Stimulated activated CD8-positive, alpha-beta memory T cell treated with anti-CD3 and anti-CD28 coated beads, Interleukin-2, amount 100 ng/mL, for 48 hours (primary cell): ENCODE measurements at places on chromosomes 2 and 18.

GRCh38 chr2:120638450-120638849 is 97.2 kb upstream of the GLI2 start:
- DNase-seq = no peak

DNA sequence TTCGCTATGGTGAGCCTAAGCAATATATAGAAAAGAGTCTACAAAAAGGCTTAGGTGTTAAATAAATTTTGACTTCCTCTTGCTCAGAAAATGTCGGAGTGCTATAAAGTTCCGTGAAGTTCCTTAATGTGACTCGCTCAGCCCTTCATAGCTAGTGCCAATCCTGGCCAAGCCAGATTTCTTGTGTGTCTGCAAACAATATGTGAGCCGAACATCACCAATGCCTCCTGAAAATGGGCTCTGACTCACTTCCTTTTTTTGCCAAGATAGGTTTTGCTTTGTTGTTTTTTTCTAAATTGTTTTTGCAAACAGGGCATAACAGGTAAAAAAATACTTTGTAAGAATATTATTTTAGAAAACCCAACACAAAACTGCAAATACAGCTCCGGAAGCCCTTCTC is 26.1 kb downstream of the CDC42EP3 start:
- DNase-seq = no peak

DNA sequence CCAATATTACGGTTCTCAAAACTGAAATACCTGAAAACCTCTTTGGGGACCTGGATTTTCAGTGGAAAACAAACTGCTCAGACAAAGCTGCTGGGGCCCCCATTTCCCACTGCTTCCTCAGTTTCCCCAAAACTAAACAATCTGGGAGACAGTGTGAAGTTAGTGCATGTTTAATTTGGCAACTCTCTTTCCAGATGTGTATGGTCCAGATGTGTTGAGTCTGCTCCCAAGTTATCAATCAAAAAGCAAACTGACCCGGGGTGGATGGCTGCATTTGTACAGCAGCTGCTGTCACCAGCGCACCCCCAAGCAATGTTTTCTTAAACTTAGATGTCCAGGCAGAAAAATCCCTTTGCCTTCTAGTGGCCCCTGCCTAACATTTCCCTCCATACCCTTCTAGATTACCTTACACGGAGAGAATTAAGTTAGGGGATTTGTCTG is 136.9 kb downstream of the COPS8 start:
- no peak for DNase-seq

DNA sequence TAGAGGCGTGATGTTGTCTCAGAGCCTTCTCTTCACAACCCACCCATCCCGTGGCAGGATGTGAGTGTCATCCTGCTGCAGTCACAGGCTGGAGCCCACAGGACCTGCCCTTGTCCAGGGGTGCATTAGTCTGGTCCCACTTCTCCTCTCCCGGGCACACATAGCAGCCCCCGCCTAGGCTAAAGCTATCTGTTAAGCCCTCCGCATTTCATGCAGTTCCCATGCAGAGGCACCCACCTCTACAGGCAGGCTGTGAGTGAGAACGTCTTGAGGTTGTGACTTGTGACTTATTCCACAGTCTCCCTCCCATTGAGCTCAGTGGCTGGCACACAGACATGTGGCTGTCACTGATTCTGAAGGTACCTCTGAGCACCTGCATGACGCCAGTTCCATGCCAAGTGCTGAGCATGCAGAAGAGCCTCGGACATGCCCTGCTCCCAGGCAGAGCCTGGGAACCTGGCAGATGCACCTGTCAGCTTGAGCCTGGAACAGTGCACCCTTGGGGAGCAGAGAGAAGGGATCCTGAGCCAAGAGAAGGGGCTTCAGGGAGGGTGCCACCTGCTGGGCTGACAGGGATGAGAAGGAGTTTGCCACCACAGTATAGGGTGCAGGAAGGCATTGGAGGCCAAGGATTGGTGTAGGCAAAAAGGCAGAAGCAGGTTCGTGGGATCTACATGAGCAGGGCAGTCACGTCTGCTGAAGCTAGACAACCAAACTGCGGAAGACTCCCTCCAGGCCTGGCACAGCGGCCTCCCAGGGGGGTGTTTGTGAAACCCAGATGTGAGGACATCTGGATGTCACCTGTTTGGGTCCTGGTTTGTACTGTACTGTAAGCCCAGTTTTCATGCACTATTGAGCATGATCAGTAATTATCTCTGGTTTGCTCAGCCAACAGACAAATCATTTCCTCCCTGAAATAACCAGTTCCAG is 213.6 kb downstream of the GLI2 start:
- DNase-seq = no peak

DNA sequence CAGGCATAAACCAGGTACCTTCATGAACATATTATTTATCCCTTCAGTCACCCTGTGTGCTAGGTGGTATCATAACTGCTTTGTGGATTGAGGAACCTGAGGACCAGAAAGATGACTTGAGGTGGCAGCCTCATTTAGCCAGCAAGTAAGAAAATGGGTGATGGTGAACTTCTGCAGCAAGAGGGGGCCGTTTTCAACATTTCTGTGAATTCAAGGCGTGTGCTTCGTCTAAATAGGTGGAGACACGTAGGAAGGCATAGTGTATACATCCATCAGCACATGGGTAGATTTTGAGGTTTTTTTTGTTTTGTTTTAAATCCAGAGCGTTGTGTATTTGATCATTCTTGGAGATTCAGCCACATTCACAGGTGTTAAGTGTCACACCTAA is 118.7 kb downstream of the SPTBN1 start:
- no peak for DNase-seq

DNA sequence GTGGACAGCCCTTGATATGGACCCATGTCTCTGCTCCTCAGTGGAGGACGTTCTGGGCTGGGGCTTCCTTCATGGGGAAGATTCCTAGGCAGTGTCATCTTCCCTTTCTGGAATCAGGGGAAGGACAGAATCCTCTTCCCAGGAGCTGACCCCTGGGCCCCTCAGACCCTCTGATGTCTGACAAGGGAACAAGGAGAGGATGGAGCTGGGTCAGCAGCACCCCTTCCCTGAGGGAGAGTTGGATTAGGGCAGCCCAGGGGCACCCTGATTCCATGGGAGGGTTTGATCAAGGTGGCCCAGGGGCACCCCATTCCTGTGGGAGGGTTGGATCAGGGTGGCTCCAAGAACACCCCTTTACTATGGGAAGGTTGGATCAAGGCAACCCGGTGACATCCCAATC is 86.5 kb downstream of the ACKR3 start:
- DNase-seq = no peak

- no peak for DNase-seq
Measured at GRCh38 chr2:237408335-237409000, 5.5 kb downstream of the COL6A3 start.

DNA sequence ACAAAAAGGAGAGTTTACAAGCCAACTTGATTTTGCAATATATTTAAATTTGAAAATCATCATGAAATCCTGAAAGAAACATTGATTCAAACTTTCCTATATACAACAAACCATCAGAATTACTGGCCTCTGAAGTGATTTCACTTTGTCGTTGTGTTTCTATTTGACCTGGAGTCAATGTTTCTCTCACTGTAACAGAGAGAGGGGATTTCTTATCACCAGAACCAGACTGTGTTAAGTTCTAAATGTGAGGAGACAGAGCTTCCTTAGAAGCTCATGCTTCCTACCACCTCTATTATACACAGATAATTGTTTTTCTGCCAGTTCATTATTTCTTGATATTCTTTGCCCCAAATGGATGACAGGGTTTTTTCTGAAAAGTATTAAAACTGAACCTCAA is 245.0 kb upstream of the RND3 start:
- DNase-seq = no peak

- DNase-seq = no peak
Measured at GRCh38 chr18:50080932-50081560, 113.9 kb downstream of the MYO5B start.

GRCh38 chr2:140270224-140270623 is 1490.0 kb upstream of the NXPH2 start:
- DNase-seq = no peak

- DNase-seq = no peak
Measured at GRCh38 chr2:231605607-231606091, 13.0 kb downstream of the TEX44 start.

GRCh38 chr2:159459279-159459678 is 157.1 kb downstream of the BAZ2B start:
- DNase-seq = no peak
